ENCODE measurements at places on chromosomes 3 and 15.

DNA sequence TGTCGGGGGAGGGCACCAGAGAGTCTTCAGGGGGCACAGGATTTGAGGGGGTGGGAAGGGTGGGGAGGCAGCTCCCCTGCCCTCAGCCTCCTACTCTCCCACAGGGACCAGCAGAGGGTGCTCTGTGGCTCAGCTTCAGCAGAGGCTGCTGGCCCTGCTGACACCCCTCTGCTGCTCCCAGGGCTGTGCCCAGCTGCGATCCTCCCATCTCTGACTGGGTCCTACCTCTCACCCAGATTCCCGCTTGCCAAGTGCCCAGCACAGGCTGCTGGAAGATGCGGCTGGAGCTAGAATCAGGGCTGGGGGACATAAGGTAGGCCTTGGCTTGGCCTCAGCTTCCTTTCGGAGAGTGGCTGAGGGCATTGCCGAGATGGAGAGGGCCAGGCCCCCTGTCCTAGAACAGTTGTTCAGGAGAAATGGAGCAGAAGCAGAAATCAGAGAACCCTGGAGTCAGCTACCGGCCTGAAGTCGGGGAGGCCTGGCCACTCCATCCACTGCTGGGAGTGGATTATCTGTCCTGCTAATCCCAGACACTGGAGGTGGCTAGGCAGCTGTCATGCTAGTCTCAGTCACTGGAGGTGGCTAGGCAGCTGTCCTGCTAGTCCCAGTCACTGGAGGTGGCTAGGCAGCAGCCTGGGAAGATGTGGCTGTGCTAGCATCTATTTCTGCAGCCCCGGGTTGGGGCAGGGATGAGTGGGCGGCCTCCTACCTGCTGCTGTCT is 3.9 kb downstream of the GRM2 start:
- no peak for DNase-seq

- DNase-seq: no peak
These were observed 50.6 kb downstream of the AGTR1 start for GRCh38 chr3:148748283-148748682.

GRCh38 chr15:50120729-50121128 is 1.7 kb upstream of the ATP8B4 start:
- DNase-seq: no peak

- no peak for DNase-seq
These were observed 27.0 kb upstream of the LPP start for GRCh38 chr3:188126934-188127333.

- no peak for DNase-seq
These were observed 8.3 kb downstream of the EIF2AK4 start for GRCh38 chr15:39942101-39942752.

DNA sequence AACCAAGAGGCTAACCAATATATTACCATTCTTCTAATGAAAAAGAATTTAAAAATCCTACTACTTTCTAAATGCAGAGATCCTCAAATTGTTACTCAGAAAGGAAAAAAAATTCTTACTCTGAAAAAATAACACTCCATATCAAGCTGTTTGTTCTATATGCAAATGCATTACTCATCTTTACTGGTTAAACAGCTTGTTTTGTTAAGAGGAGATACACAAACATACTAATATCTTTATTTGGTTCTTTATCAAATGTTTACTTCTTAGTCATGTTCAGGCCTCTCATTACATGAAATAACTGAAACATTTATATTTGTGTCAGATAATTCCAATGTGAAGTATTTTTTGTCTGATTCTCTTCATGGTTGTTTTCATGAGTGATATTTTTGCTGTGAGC is 146.8 kb downstream of the PCCB start:
- DNase-seq: no peak

- DNase-seq: no peak
These were observed 159.1 kb downstream of the CHL1 start for GRCh38 chr3:355622-356021.

- no peak for DNase-seq
These were observed 132.1 kb downstream of the FEZF2 start for GRCh38 chr3:62241279-62241678.

- no peak for DNase-seq
These were observed 62.3 kb downstream of the TMEM39A start for GRCh38 chr3:119401069-119401468.

DNA sequence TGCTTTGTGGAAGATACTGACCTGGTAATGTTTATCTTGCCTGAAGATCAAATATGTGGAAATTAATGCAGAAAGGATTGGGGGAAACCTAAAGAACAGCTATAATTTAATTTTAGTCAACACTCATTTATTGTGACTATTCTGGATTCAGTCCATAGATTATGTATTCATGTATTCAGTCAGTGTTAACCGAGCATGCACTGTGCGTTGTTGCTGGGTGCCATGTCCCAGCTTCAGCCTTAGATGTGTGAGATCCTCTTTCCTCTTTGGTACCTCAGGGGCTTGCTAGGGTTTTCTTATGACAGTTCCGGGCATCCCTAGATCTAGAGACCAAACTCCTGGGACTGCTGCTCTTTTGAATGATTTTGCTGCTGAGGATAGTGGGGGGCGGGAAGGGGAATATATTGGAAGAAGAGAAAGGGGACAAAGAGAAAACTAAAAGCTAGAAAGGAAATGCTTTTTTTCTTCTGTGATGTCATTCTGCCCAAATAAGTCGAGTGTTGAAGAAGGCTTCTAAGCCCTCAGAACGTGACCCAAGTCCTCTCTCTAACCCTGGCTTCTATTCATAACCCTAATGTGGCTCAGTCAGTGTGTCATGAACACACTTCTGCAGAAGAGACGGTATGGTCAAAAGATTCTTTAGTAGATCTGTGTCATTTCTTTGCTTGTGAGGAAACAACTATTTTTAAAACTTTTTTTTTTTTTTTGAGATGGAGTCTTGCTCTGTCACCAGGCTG is 33.5 kb downstream of the STARD9 start:
- no peak for DNase-seq

DNA sequence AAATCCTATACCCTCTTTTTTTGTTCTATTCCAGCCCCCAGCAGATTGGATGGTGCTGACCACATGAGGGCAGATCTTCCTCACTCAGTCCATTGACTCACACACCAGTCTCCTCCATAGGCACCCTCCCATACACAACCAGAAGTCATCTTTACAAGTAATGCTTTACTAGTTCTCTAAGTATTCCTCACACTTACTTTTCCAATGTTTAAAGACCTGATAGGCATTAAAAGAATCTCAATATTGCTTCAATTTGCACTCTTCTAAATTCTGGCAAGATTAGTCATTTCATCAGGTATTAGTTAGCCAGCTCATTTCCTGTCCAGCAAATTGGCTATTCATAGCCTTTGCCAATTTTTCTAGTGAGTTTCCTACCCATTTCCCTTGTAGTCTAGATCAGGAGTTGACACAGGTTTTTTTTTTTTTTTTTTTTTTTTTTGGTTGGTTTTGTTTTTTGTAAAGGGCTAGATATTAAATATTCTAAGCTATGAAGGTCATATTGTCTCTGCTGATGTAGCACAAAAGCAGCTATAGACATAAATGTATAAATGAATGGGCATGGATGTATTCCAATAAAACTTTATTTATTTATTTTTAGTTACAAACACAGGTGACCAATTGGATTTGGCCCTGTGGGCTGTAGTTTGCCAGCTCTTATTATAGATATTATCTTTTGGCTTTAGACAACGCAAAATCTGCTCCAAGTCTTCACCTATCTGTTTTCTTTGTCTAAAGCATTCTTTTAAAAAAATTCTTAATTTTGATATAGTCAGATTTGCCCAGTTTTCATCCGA is 76.1 kb downstream of the ABHD5 start:
- peak; percentile 80 for DNase-seq

GRCh38 chr3:180680097-180680430 is 775 bp upstream of the CCDC39 start:
- peak; percentile 44 for DNase-seq

DNA sequence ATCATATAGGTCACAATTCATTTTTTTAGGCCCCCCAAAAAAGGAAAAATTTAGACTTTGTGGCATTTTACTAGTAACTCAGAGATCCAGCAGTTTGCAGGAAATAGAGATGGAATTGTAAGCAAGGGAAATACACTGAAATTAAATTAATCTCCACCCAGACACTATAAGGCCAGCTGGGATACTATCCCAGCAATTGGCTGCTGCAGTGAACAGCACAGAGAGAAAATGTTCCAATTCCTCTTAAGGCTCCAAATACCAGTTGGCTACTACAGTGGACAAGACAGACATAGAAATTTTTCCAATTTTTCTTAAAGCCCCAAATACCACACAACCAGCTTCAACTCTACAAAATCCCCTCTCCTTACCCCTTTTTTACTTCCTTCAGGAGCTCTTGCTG is 78.9 kb downstream of the ULK4 start:
- no peak for DNase-seq

DNA sequence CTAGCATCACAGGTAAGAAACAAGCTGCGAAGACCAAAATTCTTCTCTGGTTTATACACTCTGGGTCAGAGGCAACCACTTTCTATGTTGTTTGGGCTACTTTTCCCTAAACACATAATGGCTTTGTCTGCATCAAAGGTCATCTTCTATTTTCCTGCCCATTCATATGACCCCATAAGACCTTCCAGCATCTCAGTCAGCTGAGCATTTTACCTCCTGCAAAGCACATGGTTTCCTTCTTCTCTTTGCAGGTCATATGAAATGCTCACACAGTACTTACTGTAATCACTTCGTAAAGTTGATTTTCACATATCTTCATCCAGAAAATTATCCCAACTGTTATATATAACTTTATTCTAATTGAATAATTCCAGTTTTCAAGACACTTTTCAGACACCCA is 34.8 kb downstream of the LIPC start:
- DNase-seq: no peak

DNA sequence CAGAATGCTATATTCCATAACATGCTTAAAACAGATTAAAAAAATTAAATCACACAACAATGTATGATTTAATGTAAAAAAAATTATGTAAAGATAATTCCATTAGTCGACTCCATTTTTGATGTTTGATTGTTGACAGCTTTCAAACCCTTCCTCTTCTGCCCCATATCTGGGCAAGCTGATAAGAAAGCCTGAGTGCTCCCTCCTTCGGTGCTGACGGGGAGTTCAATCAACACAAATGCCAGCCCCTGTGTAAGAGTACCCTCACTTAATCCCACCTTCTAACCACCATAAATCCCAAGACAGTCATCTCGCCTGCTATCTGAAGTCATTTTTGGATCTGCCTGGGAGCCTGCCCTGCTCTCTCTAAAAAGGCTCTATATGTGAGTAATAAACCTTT is 59.8 kb upstream of the IP6K2 start:
- no peak for DNase-seq

Measured in SW 1271 (cell line).